ENCODE measurements at places on chromosomes 7 and 10.

DNA sequence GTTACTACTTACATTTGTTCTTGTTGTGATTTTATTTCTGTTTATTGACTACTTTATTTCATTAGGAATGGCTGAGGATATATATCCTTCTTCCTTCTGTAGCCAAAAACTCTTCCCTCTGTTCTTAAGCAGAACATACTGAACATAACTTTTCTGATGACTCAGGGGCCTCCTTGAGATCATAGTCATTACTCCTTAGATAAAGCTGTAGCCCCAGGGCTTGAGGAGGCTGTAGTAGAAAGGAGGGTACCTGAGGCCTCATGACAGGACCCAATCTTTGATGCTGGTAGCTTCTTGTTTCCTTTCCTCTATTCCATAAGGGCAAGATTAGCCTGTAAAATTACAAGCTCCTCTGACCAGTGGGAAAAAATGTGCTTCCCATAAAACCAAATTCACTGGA lies 41.2 kb upstream of the FGFR2 start:
- DNase-seq: no peak

- DNase-seq: no peak
These were observed 102.3 kb upstream of the NUPR2 start for GRCh38 chr7:56218510-56218909.

GRCh38 chr7:53094827-53095226 lies 59.4 kb downstream of the POM121L12 start:
- DNase-seq: no peak

DNA sequence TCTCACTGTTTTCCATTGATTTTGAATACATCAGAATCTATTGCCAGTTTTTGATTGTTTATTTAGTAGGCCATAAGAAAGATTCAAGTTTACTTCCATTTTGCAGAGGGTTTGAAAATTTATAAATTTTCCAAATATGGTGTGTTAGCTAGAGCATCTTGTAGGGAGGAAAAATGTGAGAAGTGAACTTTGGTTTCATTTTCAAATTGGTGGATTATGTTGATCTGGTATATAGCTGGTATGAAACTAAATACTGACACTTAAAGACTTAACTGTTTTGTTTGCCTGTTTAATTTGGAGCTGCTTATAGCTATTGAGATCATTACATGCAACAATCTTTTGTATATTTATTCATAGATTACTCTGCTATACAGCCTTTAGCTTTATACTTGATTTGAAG lies 108.1 kb downstream of the ADAM22 start:
- no peak for DNase-seq

DNA sequence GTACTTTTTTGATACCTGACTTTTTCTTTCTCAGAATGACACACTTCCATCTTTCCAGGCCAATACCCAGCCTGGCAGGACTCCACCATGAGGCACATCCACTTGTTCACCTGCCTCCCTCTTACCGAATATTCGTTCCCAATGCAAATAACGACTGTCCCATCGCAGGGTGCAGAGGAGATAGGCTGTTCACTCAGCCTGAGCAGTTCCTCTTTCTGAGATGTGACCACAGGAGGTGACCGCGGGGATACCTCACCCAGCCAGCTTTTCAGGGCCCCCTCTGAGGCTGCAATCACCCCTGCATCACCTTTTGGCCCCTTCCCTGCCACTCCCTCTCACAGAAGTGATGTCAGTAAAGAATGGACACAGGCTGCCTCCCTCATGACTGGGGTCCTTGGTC lies 28.3 kb downstream of the PTPRN2 start:
- DNase-seq: no peak

DNA sequence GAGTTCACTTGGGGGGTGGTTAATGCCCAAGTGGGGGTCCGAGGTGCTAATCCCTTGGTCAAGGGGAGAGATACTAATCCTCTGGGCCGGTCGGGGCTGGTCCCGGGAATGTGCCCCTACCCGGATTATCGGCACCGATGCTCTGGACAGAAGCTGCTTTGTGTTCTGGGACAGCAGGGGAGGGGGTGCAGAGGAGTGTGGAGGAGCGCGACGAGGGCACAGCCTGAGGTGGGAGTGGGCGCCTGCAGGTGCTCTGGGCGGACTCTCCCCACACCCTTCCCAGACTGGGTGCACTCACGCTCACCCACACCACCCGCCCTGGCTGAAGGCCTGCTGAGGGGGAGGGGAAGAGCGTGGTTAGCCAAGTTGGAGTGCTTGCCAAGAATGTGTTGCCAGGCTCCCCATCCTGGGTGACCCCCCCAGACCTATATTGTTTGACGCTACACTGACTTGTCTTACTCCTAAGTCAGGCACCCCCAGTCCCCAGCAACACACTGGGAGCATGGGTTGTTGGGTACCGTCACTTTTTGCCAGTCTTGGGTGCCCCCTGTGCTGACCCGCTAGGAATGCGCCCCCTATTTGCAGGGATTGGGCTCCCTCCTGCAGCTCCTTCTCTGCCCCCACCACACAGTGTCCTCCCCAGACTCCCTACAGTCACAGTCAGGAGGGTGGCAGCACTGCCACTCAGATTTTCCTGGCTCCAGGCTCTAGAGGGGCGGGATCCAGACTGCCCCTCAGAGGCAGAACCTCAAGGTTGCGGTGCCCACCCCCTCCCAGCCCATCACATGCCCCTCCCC lies 1.2 kb downstream of the SLC4A2 start:
- peak; percentile 32 for DNase-seq

- no peak for DNase-seq
These were observed 756.7 kb downstream of the GATA3 start for GRCh38 chr10:8811201-8811600.

- DNase-seq: no peak
These were observed 80.1 kb upstream of the CAPZA2 start for GRCh38 chr7:116782177-116782711.

- DNase-seq: no peak
These were observed 43.7 kb upstream of the MKI67 start for GRCh38 chr10:128169811-128170379.

- DNase-seq: no peak
These were observed 23.8 kb upstream of the SLF2 start for GRCh38 chr10:100888957-100889356.

GRCh38 chr10:67697724-67698131 lies 1.7 kb upstream of the CTNNA3 start:
- peak; percentile 35 for DNase-seq

DNA sequence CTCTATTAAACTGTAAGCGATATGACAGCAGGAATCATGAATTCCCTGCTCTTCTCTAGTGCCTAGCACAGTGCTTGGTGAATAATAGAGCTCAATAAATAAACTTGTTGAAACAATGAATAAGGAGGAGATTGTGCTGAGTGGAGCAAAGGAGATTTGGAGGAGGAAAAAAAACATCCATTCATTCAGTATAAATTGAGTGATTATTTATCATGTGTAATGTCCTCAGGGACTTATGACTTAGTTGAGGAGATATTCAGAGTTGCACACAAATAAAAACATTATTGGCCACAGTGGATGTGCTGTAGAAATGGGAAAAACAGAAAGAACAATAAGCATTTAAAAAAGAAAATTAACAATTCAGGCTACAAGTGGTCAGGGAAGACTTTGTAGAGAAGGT lies 125.7 kb downstream of the FOXP2 start:
- DNase-seq: no peak

DNA sequence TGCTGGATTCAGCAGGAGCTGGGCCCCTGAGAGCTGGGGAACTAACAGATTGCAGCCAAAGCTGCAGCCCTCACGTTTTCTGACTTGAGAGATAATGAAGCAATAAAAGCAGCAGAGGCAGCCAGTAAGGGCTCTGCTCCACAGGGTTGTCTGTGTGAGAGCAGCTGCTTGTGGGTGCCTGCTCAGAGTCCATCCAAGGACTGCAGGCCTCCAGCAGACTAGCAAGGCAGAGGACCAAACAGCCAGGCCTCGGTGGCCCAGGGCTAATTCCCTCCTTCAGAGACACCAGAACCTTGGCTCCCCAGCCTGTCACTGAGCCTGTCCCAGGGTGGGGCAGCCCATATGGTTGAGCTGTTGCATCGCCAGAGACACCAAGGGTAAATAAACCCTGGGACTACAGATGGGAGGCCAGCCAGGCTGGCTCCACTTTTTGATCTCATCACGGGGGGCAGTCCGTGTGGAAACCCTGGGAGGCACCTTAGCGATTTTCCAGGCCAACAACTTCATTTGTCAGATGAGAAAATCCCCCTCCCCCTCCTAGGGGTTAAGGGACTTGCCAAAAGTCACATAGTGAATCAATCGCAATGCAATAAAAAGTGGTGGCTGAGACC lies 229.2 kb downstream of the WDR11 start:
- no peak for DNase-seq

DNA sequence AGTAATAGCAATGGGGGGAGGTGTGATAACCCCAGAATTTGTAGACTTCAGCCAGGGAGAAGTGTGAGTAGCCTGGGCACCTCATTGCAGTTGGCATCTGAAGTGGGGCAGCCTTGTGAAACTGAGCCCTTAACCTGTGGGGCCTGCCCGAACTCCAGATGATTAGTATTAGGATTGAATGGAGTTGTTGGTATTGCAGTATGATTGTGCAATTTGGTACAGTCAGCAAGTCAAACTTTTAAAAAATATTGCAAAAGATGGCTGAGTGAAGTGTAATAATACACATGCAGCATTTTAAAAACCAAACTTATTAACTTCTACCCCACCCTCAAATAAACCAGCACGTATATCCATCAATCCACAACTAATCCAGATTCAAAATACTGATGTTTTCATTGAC lies 9.3 kb downstream of the RBM33 start:
- peak; percentile 19 for DNase-seq

DNA sequence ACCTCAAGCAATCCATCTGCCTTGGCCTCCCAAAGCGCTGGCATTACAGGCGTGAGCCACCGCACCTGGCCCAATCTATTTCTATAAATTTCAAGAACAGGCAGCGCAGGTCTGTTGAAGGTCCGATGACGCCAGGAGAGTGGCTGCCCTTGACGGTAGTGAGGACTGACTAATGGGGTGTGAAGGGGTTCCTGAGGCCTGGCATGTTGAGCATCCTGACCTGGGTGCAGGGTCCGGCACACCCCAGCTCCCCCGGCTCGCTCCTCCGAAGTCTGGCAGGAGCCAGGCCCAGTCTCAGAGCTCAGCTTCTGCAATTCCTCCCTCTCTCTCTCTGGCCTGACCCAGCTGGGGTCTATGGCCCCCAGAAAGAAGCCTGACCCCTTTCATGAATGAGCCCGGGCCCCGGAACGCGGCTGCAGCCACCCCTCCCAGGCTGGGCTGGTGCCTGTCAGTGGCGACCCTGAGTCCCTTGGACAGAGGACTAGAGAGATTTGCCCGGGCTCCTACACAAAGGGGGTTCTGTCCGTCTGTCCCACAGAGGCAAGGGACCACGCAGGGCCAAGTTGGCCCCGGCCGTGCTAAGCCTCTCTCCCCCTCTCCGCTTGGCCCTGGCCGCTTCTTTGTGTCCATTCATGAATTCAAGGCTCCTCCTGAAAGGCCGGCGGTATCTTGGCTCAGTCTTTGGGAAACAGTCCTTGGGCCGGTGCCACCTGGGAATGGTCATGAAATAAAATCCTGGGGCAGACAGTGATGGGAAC lies 18.8 kb downstream of the MMD2 start:
- no peak for DNase-seq

DNA sequence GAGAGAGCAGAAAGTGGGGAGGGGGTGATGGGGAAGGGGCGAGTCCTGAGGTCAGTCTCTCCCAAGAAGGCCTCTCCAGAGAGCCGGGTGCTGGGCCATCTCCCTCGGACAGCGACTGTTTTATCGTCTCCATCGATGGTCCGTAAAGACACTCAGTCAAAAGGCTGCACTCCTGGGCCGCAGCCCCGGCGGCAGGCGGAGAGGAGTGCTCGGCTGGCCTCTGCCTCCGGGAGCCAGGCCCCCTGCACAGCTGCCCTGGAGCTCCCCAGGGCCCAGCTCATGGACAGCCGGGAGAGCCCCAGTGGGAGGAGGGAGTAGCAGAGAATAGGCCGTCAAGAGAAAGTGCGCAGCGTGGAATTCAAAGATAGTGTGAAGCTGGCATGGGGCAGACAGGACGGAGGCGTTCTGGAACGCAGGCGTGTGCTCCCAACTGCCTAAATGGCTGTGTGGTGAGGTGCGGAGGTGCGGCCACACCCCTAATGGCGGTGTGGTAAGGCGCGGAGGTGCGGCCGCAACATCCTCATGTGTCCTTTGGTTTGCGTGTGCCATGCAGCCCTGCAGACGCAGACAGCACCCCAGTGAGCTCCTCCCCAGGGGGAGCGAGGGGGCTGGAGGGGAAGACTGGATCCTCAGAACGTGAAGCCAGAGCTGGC lies 477.5 kb upstream of the FOXK1 start:
- DNase-seq: no peak

- DNase-seq: no peak
These were observed 28.2 kb downstream of the TAS2R41 start for GRCh38 chr7:143505838-143506237.

- DNase-seq: no peak
These were observed 52.8 kb upstream of the EEPD1 start for GRCh38 chr7:36100226-36100625.

- DNase-seq: no peak
These were observed 65.0 kb downstream of the ZEB1 start for GRCh38 chr10:31383810-31384588.

DNA sequence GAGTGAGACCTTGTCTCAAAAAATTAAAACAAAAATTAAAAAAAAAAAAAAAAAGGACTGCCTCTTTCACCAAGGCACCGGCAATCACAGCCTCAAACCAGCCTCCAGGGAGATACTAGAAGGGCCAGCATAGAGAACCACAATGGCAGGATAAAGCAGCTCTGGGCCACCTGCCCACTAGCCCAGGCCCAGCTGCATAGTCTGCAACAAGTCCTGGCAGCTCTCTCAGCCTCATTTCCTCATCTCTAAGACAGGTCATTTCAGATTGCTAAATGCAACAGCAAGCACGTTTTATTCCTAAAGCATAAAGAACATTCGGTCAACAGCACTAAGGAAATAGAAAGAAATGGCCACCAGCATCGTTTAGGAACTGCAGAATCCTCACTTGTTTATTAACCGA lies 28.8 kb downstream of the XPNPEP1 start:
- no peak for DNase-seq

- no peak for DNase-seq
These were observed 115.6 kb downstream of the GRM8 start for GRCh38 chr7:127137146-127137545.

- DNase-seq: no peak
These were observed 768.6 kb downstream of the CNTNAP2 start for GRCh38 chr7:146885231-146885630.

DNA sequence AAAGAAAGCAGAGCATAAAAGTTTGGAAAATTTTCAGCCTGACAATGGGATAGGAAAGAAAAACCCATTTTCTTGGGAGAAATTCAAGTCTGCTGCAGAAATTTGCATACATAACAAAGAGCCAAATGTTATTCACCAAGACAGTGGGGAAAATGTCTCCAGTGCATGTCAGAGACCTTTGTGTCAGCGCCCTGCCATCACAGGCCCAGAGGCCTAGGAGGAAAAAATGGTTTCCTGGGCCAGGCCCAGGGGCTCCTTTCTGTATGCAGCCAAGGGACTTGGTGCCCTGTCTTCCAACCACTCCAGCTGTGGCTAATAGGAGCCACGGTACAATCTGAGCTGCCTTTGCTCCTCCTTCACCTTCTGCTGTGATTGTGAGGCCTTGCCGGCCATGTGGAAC lies 189.1 kb upstream of the PITRM1 start:
- DNase-seq: no peak

GRCh38 chr10:128300290-128300824 lies 174.1 kb upstream of the MKI67 start:
- DNase-seq: no peak
